Caki2 (cell line): ENCODE measurements at places on chromosomes 6 and 20. TPM values are rescaled to one million over a fixed set of nuclear protein-coding genes. Genes with fewer than 3 reads are reported as not detected.

The THBD gene
- 15.7 TPM in 2 replicates for total RNA-seq

The HSPA12B gene
- not detected in 2 replicates for total RNA-seq

The MRPS18B gene
- 47.9 and 61.1 TPM in 2 replicates for total RNA-seq

The DLK2 gene
- 0.07 TPM in 1 of 2 replicates, not detected in the other for total RNA-seq

The DNMT3B gene
- total RNA-seq, result 52.7 and 54.1 TPM in 2 replicates

The SIRPA gene
- total RNA-seq, result 50.7 and 56.2 TPM in 2 replicates

The DEFB125 gene
- not detected in 2 replicates for total RNA-seq

The LY6G5C gene
- total RNA-seq, result 0.30 TPM in 1 of 2 replicates, not detected in the other

The SLC35D3 gene
- not detected in 2 replicates for total RNA-seq

The DUSP22 gene
- 6.0 and 23.8 TPM in 2 replicates for total RNA-seq
